Peyer's patch (tissue), 4 donors: ENCODE measurements at places on chromosomes 1 and 21.

DNA sequence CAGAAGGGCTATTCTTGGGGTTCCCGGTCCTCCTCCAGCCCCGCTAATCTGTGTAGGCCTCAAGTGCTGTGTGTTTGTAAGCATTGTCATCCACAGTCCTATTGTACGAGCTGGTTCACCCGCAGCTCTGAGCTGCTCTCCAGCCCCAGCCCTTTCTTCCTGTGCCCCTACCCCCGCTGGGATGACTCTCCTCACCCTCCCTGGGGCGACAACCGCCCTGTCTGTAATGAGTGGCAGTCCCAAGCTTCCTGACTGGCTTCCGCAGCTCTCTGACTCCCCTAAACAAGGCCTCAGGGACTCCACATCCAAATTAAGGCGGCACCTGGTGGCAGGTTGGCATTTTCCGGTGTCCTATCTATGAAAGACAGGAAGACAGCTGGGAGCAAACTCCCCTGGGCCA is 45.8 kb downstream of the TFF3 start:
- DNase-seq = no peak

GRCh38 chr1:53545663-53546408 is 86.6 kb downstream of the DMRTB1 start:
- DNase-seq = peak; percentile 26

GRCh38 chr21:43869486-43870325 is 4.7 kb downstream of the AGPAT3 start:
- DNase-seq = no peak

- DNase-seq = no peak
Observed at GRCh38 chr1:37415611-37416244, 58.7 kb upstream of the ZC3H12A start.

DNA sequence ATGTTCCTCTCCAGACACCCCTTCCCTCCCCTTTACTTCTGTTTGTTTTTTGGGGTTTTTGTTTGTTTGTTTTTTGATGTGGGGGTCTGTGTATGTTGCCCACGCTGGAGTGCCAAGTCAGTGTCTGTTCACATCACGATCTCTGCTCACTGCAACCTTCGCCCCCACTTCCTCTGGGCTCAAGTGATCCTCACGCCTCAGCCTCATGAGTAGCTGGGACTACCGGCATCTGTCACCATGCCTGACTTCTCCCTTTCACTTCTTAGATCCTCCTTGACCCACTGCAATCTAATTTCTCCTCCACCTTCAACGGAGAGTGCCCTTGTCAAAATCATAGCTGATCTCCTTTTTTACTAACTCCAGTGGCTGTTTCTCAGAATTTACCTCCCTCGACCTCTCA is 100.7 kb upstream of the KIF26B start:
- no peak for DNase-seq

- DNase-seq = peak; percentile 82
Observed at GRCh38 chr1:112700290-112701226, 6.4 kb downstream of the RHOC start.

DNA sequence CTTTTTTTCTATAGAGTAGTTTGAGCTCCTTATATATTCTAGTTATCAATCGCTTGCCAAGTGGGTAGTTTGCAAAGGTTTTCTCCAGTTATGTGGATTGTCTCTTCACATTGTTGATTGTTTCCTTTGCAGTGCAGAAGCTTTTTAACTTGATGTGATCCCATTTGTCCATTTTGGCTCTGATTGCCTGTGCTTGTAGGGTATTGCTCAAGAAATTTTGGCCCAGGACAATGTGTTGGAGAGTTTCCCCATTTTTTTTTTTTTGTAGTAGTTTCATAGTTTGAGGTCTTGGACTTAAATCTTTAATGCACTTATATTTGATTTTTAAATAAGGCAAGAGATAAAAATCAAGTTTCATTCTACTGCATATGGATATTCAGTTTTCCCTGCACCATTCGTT is 774.8 kb upstream of the ADAMTS5 start:
- no peak for DNase-seq

GRCh38 chr1:153941826-153942725 is 4.4 kb downstream of the DENND4B start:
- no peak for DNase-seq

DNA sequence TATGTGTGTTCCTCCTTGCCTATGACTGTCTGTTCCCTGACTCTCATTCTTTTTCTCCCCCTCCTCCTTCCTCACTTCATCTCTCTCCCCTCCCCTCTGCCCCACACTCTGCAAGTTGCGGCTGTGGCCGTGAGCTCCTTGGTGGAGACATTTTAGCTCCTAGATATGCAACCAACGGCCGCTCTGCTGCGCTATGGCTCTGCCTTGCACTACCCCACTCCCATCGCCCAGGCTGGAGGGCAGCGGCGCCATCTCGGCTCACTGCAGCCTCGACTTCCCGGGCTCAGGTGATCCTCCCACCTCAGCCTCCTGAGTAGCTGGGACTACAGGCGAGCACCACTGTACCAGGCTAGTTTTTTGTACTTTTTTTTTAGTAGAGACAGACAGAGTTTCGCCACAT is 5.5 kb downstream of the REG4 start:
- DNase-seq = no peak
